ENCODE measurements at places on chromosomes 3 and 15. TPM values are rescaled to one million over a fixed set of nuclear protein-coding genes. Genes with fewer than 3 reads are reported as not detected.

DNA sequence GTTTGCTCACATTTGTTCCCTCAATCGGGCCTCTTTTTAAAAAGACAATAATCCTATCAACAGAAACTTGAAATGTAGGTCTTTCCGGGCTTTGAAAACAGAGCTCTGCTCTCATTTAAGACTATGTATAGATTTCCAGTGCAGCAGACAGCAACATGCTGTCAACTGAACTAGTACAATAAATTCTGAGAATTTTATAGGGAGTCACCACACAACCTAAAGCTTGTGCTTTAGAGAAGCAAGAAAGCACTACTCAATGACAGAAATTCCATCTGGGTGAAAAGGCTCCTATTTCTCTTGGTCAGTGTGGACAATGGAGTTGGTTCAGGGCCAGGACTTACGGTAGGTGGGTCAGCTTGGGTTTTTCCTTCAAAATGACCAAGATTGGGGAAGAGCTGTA, 583.5 kb downstream of the ROBO1 start:
- no peak overlapping the region for H3K4me3 ChIP-seq
- no peaks in the 10 kb centered on the region for H3K36me3 ChIP-seq
- H3K27ac ChIP-seq: no peak overlapping the region
- no peaks in the 10 kb centered on the region for H3K4me1 ChIP-seq
- H3K27me3 ChIP-seq: no peaks in the 10 kb centered on the region

DNA sequence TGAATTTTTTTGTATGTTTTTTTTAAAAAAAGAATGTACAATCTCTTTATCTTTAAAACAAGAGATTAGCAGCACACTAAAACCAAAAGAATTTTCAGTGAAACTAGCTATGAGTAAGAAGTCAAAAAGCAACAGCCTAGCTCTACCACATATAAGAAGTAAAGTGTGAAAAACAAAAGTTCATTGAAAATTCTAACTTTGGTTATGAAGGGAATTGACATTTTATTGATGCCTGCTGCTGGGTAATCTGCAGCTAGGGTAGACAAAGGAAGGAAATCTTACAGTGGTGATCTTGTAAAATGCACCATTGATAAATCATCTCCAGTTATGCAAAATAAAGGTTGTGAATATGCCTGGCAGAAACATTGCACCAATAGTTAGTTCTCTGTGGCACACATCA, 37.8 kb upstream of the FOXB1 start:
- H3K27ac ChIP-seq: no peak overlapping the region
- H3K36me3 ChIP-seq: no peaks in the 10 kb centered on the region
- H3K4me3 ChIP-seq: no peak overlapping the region

MYH15 gene
- 1.8 TPM for total RNA-seq

GRCh38 chr3:42747581-42747980, 25.5 kb downstream of the CCDC13 start:
- peaks cover 7% of the 10 kb centered on the region for H3K4me1 ChIP-seq
- no peaks in the 10 kb centered on the region for H3K36me3 ChIP-seq
- H3K4me3 ChIP-seq: no peak overlapping the region

DNA sequence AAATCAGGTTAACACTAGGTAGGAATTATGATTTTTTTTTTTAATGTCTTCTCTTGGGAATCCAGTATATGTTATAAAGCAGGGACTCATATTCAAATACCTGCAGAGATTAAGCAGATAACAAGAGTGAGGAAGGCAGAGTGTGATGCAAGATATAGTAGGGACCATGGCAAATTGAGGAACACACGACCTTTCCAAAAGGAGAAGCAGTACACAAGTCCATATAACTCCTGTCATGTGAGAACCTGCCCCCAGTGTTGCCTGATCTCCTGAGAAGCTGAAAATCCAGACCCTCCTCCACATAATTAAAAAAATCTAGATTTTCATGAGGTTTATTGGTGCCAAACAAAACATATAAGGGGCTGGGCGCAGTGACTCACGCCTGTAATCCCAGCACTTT, 3.6 kb downstream of the RFC4 start:
- peaks cover 12% of the 10 kb centered on the region for H3K4me1 ChIP-seq
- no peak for DNase-seq
- H3K27ac ChIP-seq: no peak overlapping the region
- no peak overlapping the region for H3K4me3 ChIP-seq
- H3K27me3 ChIP-seq: no peaks in the 10 kb centered on the region

OCA2 gene
- total RNA-seq: 7.2 TPM

GLDN gene
- total RNA-seq: 0.37 TPM

- H3K4me3 ChIP-seq: no peak overlapping the region
- H3K27me3 ChIP-seq: no peaks in the 10 kb centered on the region
- DNase-seq: no peak
- H3K4me1 ChIP-seq: no peaks in the 10 kb centered on the region
- H3K27ac ChIP-seq: no peak overlapping the region
- no peaks in the 10 kb centered on the region for H3K36me3 ChIP-seq
These were observed 4.9 kb upstream of the RPN1 start for GRCh38 chr3:128655531-128655930.

DNA sequence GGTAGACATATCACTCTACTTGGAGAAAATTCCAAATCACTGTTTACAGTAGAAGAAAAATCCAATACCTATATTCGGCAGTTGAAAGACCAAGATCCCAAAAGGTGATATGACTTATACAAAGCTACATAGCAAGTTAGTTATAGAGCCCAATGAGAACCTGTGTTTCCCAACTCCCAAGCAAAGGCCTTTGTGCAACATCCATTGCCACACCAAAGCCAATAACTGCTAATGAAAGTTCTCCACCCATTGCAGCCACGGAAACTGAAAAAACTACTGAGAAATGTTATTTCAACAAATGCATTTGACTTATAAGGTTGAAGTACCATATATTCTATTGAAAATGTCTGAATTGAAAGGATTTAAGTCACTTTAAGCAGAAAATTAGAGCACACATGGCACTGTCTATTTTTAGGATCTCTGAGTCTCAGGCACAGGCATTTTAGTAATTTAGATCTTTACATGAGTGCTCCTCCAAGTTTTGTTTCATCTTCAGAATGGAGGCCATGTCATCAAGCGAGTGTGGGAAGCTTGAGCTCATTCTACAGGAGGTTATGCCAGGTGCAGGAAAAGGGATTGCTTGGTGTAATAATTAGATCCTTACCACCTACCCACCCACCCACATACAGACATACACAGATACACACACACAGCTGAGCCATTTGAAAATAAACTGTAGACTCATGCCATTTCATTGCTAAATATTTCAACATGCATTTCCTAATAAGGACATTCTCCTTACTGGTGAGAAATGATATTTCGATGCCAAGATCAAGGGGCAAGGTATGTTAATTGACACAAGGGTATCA, 19.7 kb upstream of the ANO10 start:
- H3K4me3 ChIP-seq: no peak overlapping the region
- H3K4me1 ChIP-seq: no peaks in the 10 kb centered on the region
- DNase-seq: no peak
- no peak overlapping the region for H3K27ac ChIP-seq
- no peaks in the 10 kb centered on the region for H3K36me3 ChIP-seq

DNA sequence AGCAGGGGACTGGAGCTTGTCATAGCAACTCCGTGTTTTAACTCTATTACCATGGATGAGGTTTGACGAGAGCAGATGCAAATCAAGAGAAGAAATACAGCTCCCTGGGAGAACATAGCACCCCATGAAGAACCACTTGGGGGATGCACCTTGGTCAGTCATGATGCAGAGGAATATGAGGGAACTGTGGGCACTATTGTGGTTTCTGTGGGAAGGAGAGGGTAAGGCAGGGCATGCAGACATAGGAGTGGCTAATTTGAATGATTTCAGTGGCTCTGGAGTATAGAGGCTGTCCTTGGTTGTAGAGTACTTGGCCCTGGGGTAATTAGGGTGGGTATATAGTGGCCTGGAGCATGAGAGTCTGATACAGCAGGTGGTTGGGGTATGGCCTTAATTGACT, 131.9 kb downstream of the EDEM1 start:
- H3K4me1 ChIP-seq: no peaks in the 10 kb centered on the region
- H3K27ac ChIP-seq: no peak overlapping the region
- DNase-seq: no peak
- no peaks in the 10 kb centered on the region for H3K36me3 ChIP-seq
- H3K27me3 ChIP-seq: no peaks in the 10 kb centered on the region

DNA sequence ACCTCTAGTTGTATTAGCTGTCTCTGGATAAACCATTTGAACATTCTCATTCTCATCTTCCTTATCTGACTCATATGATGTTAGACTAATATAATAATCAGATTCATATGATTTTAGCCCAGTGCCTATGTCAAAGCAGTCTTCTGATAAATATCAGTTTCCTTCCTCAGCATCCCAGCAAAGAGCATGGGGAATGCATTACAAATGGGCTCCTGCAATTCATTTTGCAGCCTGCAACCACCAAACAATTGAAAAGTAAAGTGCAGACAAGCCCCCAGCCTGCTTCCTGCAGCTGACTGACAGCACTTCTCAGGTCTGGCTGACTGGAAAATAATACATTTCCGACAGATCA, 78.2 kb upstream of the STAC start:
- H3K27ac ChIP-seq: no peak overlapping the region
- H3K4me1 ChIP-seq: no peaks in the 10 kb centered on the region
- no peak overlapping the region for H3K4me3 ChIP-seq
- no peaks in the 10 kb centered on the region for H3K27me3 ChIP-seq
- no peaks in the 10 kb centered on the region for H3K36me3 ChIP-seq

DNA sequence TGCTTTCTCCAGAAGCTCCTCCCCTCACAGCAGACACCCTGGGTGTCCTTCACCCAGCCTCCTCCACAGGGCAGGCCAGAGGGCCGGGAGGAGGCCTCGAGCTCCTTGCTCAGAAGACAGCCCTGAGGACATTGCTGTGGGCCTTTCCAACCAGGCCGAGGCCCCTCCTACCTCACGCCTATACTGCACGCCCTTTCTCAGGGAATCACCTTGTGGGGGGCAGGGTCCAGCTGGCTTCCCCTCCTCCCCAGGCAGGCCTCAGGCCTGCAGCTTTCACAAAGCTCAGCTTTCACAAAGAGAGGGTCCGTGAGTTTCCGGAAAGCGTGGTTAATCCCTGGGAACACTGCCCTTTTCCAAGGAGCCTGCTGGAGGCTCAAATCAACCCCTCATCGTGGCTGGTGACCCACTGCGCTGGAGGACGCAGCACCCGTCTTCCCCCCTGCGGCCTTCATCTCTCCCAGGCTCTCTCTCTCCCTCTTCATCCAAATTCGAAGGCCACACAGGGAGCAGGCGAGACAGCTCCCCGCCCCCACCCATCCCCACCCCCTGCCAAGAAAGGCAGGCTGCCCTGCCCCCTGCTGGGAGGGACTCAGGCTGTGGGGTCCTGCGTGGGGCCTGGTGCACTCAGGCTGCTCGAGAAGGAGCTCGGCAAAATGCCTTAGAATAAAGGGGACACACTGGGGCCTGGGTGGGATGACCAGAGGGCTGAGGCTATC, 79.4 kb downstream of the OCA2 start:
- H3K4me1 ChIP-seq: peaks cover 15% of the 10 kb centered on the region
- H3K27ac ChIP-seq: no peak overlapping the region
- H3K27me3 ChIP-seq: no peaks in the 10 kb centered on the region
- no peak for DNase-seq
- no peak overlapping the region for H3K4me3 ChIP-seq
- H3K36me3 ChIP-seq: no peaks in the 10 kb centered on the region

- no peaks in the 10 kb centered on the region for H3K36me3 ChIP-seq
- DNase-seq: no peak
These were observed 7.3 kb downstream of the TRA2B start for GRCh38 chr3:185930393-185931107.

C3orf22 gene
- 61.4 TPM for total RNA-seq

- H3K4me1 ChIP-seq: peaks cover 3% of the 10 kb centered on the region
- no peak overlapping the region for H3K27ac ChIP-seq
- no peak for DNase-seq
- no peaks in the 10 kb centered on the region for H3K27me3 ChIP-seq
These were observed 27.9 kb upstream of the STRIT1 start for GRCh38 chr3:155321418-155321817.

ACAD9 gene
- 80.6 TPM for total RNA-seq

GRCh38 chr3:43364494-43364893, 78.2 kb downstream of the SNRK start:
- H3K4me3 ChIP-seq: no peak overlapping the region
- H3K36me3 ChIP-seq: no peaks in the 10 kb centered on the region
- H3K27me3 ChIP-seq: no peaks in the 10 kb centered on the region
- H3K27ac ChIP-seq: no peak overlapping the region
- H3K4me1 ChIP-seq: no peaks in the 10 kb centered on the region

COL6A6 gene
- 1.3 TPM for total RNA-seq

LRRK1 gene
- 24.6 TPM for total RNA-seq

- H3K4me1 ChIP-seq: no peaks in the 10 kb centered on the region
- no peaks in the 10 kb centered on the region for H3K36me3 ChIP-seq
- no peak overlapping the region for H3K4me3 ChIP-seq
- H3K27me3 ChIP-seq: no peaks in the 10 kb centered on the region
- DNase-seq: no peak
These were observed 367.0 kb upstream of the UBE2E2 start for GRCh38 chr3:22836131-22836530.

GRCh38 chr15:40085266-40085665, 23.4 kb downstream of the BMF start:
- DNase-seq: no peak
- no peak overlapping the region for H3K4me3 ChIP-seq
- H3K27ac ChIP-seq: no peak overlapping the region
- H3K4me1 ChIP-seq: peaks cover 32% of the 10 kb centered on the region
- no peaks in the 10 kb centered on the region for H3K36me3 ChIP-seq

COL6A5 gene
- total RNA-seq: 1.5 TPM

CEP152 gene
- 34.7 TPM for total RNA-seq

GOLGA8R gene
- total RNA-seq: 24.6 TPM

SCG3 gene
- total RNA-seq: 1.2 TPM

CHL1 gene
- 15.4 TPM for total RNA-seq

GRCh38 chr15:67575039-67575502, 32.6 kb downstream of the MAP2K5 start:
- H3K4me1 ChIP-seq: no peaks in the 10 kb centered on the region
- no peak for DNase-seq
- no peak overlapping the region for H3K4me3 ChIP-seq
- H3K27me3 ChIP-seq: no peaks in the 10 kb centered on the region
- H3K27ac ChIP-seq: no peak overlapping the region
- H3K36me3 ChIP-seq: no peaks in the 10 kb centered on the region

DNA sequence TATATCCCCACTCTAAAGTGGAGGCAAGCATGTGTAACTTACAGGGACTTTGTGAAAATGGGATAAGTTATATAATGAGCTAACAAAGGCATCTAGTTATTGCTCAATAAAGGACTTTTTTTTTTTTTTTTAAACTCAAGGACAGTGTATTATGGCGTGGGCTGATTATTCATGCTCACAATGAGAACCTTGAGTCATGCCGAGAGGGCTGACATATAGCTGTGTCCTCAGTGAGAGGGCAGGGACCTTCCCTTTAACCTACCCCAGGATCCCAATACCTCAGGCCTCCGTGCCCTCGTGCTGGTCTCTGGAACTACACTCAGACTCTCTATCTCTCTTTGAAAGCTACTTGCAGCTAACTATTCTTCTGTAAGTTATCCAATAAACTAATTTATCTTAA, 319.9 kb upstream of the ICE2 start:
- no peak overlapping the region for H3K4me3 ChIP-seq
- DNase-seq: no peak
- H3K4me1 ChIP-seq: no peaks in the 10 kb centered on the region
- H3K36me3 ChIP-seq: no peaks in the 10 kb centered on the region
